ENCODE measurements at places on chromosomes 1 and 21.

GRCh38 chr1:47699492-47700235, 261.8 kb downstream of the FOXD2 start:
- DNase-seq: no peak

GRCh38 chr1:215095524-215095923, 13.0 kb downstream of the KCNK2 start:
- no peak for DNase-seq

DNA sequence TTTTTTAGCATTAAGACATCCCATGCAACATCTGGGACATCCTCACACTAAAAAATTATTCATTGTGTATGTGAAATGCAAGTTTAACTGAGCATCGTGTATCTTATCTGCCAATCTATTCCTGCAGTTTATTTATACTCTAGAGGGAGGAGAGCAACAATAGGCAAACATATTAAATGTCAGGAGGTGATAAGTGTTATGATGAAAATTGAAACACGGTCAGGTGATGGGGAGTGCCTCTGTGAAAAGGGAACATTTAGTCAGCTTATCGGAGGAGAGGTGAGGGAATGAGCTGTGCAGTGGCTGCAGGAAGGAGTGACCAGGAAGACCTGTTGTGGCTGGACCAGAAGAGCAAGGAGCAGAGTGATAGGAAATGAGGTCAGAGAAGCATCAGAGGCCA, 775 bp upstream of the EFCAB14 start:
- no peak for DNase-seq

GRCh38 chr1:209825591-209826434, 2.0 kb upstream of the UTP25 start:
- no peak for DNase-seq

GRCh38 chr1:247243524-247244137, 12.2 kb upstream of the VN1R5 start:
- DNase-seq: no peak

GRCh38 chr1:162904579-162904978, 43.6 kb upstream of the CCDC190 start:
- no peak for DNase-seq

DNA sequence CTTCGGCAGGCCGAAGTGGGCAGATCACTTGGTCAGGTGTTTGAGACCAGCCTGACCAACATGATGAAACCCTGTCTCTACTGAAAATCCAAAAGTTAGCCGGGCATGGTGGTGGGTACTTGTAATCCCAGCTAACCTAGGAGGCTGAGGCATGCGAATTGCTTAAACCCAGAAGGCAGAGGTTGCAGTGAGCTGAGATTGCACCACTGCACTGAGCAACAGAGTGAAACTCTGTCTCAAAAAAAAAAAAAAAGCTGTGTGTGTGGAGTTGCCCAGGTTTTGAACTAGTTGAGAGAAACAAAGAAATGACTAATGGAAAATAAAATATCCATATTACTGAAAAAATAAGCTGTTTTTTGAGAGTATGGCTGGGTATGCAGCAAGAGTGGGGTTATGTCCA, 100.2 kb downstream of the GTF2B start:
- DNase-seq: peak; percentile 38

GRCh38 chr1:207282058-207282457, 39.4 kb upstream of the CD55 start:
- peak; percentile 33 for DNase-seq

GRCh38 chr1:62082456-62083363, 111.9 kb upstream of the L1TD1 start:
- DNase-seq: peak; percentile 46

DNA sequence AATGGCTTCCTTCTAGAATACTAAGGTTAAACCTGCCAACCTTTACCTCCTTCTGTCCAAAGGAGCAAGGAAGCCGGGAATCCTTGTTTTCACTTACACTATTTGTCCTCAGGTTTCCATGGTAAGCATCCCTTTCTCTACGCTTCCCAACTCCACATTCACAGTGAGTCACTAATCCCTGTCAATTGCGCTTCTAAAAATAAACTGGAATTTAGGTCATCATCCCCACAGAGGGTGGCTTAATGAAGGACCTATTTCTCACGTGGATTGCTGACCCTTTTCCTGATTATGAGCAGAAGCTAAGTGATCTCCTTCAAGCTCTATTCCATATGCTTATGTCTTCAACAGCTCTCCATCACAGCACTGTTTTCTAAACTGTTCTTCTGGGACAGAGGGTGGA, 39.9 kb upstream of the ABCA4 start:
- DNase-seq: peak; percentile 88

DNA sequence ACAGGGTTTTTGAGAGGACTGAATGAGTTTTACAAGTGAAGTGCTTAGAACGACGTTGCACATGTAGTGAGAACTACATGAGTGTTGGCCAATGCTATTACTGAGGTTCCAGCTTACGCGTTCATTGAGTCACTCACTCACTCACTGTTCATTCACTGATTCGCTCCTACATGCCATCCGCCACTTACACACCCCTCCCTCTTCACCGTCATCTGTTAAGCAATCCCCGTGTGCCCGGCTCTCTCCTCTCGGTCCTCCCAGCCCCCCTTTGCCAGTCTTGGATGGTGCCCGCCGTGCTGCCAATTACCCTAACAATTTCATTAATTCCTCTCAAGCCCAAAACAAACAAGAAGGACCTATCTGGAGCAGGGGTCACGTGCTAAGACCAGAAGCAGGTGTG, 27.3 kb upstream of the EPHA2 start:
- peak; percentile 95 for DNase-seq

GRCh38 chr1:38586993-38587646, 272.5 kb downstream of the RRAGC start:
- DNase-seq: peak; percentile 9

GRCh38 chr1:99979091-99979490, 9.3 kb downstream of the SLC35A3 start:
- DNase-seq: no peak

DNA sequence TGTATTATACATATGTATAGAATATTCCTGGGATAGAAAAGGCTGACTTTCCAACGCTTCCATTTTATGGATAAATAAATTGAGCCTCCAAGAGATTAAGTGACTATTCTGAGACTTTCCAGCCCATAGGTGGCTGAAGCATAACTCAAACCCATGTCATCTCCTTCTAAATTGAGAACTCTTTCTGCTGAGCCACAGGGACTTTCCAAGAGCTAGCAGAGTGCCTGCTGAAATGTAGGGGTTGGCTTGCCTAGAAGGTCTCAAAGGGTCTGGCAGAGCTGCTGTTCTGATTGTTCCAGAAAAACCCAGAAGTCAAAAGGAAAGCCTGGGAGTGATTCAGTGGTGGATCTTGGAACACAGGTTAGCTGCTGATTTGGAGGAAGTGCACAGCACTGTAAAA, 146.4 kb upstream of the BEND5 start:
- no peak for DNase-seq

- DNase-seq: peak; percentile 33
Observed at GRCh38 chr1:225626698-225627097, 26.2 kb downstream of the ENAH start.

- DNase-seq: no peak
Observed at GRCh38 chr1:108646265-108646647, 14.6 kb downstream of the HENMT1 start.

DNA sequence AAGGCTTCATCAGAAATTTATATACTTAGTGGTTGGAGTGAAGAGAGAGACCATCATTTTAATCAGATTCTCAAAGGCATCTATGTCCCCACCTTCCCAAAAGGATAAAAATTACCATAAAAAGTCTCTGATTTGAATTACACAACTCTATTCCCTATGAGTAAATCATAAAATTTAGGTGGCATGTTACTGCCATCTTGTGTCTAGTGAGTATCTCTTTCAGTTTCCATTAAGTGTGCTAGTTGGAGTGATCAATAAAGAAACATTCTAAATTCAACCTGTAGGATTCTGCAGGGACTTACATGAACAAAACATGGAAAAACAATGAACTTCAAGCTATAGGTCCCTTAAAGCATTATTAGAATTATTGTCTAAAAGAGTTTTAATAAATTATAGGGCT, 655.4 kb downstream of the LTN1 start:
- peak; percentile 72 for DNase-seq

DNA sequence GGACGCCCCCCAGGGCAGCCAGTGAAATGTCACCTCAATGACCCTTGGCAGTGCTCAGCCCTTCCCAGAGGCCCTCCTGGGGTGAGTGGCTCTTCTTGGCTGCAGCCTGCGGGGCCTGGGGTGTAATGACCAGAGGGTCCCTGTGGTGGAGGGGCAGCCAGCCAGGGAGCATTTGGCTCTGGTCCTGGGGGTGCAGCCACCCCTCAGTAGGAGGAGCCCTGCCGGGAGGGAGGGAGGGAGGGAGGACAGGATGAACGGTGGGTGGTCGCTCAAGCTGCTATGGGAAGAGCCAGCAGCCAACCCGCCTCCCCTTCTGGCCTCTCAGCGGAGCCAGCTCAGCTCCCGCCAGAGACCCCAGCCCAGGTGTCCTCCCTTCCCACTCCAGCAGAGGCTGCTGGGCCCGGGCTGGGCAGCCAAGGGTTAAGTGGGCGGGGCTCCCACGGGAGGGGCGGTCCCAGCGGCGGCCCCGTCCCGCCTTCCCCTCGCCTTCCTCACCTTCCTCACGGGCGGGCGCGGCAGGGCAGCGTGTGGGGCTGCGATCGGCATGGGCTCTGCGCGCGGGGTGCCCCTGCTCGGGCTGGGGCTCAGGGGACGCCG, 9.0 kb upstream of the PLCH2 start:
- no peak for DNase-seq

- peak; percentile 46 for DNase-seq
Observed at GRCh38 chr1:10338047-10338446, 60.8 kb upstream of the PGD start.

- no peak for DNase-seq
Observed at GRCh38 chr1:225670356-225670755, 17.4 kb upstream of the ENAH start.

DNA sequence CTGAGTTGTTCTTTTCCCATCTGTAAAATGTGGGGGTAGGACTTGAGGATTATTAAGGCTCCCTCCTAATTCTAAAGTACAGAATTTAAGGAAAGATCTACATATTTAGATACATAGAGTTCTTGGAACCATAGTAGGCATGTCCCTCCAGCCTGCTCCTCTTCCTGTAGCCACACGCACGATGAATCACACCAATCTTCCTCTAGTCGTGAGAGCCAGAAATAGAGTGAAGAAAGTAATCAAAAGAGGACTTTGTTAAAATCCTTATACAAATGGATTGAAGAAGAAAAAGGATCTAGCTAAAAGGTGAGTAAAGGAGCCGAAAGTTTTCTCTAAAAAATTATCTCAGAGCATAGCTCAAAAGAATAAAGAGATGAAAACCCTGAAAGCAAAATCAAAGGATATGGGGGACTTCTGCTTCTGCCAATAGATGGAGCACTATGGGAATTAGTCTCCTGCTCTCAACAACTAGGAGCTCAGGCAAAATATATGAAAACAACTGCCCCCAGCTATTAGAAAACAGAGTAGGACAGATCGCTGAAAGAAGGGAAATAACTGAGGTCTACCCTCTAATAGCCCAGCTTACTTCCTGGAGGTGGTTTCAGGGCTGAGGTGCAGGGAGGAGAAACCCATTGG, 8.5 kb downstream of the C1orf141 start:
- no peak for DNase-seq

Measured in AG10803 (cell line).